ENCODE measurements at places on chromosomes 1 and 21.
A peak's percentile ranks its signal among the peaks of the same experiment; 100 is the strongest.

- DNase-seq: no peak
Observed at GRCh38 chr1:12302798-12303447, 73.1 kb downstream of the VPS13D start.

- DNase-seq: no peak
Observed at GRCh38 chr1:247407180-247407616, 8.8 kb upstream of the NLRP3 start.

DNA sequence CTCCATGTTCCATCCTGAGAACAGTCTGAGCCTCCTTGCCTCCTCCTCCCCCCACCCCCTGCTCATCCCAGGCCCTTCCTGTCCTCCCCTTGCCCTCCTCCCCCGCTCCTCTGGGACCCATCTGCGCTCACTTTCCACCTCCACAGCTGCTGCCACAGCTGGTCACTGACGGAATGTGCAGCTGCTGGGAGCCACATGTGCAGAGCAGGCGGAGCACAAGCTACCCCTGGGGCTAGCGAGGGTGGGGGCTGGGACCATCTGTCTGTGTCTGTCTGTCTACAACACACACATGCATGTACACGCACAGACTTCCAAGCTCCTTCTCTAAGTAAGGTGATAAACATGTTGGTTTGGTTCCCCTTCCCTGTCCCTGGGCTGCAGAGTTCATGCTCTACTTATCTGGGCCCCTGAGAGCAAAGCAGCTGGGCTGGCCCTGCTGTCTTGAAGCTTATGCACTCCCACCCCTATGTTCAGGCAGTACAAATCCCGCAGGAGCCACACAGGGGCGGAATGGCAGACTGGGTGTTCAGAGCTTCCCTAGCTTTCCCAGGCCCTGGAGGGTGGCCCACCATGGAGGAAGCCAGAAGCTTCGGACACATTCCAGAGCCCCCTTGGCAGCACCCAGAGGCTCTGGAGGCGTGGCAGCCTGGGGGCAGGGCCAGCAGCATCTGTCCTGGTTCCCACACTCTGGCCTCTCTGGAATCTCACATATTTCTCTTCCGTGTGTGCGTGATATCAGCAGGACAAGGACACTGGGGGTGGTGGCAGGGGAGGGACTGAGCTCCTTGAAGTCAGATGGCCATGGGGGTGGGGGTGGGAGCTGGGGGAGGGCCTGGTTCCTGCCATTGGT lies 7.0 kb upstream of the HEYL start:
- no peak for DNase-seq

- DNase-seq: no peak
Observed at GRCh38 chr21:25080141-25080540, 527.1 kb downstream of the MRPL39 start.

DNA sequence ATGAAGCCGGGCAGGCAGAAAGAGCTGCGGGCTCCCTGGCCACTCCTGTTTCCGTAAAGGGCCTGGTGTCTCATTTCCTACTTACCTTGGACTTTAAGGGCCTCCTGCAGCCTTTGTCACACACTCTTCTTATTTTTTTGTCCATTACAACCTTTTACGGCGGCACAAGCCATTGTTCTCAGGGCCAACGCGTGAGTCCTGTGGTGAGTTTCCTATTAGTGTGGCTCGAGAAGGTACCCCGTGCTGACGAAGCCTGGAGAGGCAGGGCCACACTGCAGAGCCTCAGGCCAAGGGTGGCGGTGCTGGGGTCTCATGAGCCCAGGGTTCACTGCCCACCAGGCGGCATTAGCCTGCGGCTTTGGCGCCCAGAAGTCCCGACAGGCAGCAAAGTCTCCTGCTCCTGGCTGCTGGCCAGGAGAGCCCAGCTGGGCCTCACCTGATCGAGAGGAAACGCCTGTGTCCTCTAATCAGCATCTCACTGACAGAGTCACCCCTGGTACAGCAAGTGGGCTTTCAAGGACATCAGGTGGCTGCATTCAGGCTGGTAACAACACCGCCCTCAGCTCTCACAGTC lies 62.0 kb downstream of the SIK1 start:
- no peak for DNase-seq

- no peak for DNase-seq
Observed at GRCh38 chr1:169523904-169524303, 38.2 kb upstream of the SLC19A2 start.

DNA sequence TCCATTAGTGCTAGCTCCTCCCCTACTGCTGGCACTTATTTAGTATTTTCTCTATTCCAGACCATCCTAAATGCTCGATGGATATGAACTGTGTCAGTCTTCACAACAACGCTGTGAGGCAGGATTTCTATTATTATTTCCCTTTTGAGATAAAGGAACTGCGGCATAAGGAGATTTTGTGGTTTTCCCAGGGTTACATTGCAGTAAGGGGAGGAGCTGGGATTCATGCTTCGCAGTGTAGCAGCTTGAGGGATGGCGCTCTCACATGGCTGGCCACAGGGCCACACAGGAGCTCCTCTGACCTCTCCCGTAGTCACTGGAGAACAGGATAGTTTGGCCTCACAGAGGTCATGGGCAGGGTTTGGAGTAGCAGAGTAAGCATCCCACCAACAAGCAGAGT lies 116.9 kb downstream of the BEND5 start:
- no peak for DNase-seq

DNA sequence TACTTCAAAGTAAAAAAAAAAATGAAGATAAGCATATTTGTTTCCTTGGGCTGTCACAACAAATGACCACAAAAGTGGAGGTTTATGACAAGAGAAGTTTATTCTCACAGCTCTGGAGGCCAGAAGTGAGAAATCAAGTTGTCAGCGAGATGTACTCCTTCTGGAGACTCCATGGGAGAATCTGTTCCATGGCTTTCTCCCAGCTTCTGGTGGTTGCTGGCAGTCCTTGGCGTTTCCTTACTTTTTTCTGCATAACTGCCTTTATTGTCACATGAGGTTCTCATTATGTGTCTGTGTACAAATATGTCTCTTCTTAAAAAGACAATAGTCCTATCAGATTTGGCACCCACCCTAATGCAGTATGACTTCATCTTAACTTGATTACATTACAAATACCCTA lies 398.3 kb downstream of the KCNT2 start:
- no peak for DNase-seq

DNA sequence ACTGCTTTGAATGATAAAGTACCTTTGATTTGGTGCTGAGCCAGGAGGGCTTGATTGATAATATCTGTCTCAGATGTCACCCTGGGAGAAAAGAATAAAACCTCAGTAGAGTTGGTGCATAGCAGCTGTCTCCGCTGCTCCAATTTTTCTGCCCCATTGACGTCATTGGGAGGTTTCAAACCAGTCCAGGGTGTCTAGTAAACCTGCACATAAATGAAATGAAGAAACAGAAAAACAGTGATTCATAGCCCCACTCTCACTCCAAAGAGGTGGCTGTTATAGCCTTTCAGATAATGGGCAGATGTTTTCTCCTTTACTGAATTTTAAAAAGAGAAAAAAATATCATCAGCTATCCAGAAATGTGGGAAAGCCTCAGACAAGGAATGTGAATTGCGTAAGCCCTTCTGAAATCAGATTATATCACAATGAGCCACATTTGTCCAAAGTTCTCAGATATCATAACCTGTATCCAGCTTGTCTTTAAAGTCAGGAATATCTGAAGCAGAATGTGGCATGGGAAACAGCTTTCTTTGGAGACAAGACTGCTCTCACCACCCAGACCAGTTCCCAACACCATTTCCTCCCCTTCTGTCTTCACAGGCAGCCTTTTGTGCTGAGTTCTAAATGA lies 351.3 kb upstream of the SGIP1 start:
- DNase-seq: no peak

DNA sequence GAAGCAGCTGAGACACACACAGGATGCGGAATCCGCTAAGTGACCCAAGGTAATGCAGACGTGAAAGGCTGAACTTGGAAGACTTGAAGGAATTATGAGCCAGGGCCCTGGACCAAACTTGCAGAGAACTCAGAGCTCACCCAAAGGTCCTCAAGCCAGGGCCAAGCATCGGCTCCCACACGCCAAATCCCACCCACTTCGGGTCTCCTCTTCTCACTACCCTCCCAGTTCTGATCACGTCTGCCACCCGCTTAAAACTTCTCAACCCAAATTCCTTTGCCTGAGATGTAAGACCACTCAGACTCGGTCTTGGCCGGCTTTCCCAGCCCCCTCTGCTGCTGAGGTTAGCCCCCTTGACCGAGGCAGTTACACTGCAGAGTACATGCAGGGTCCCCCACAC lies 130.1 kb downstream of the PSMG1 start:
- no peak for DNase-seq

DNA sequence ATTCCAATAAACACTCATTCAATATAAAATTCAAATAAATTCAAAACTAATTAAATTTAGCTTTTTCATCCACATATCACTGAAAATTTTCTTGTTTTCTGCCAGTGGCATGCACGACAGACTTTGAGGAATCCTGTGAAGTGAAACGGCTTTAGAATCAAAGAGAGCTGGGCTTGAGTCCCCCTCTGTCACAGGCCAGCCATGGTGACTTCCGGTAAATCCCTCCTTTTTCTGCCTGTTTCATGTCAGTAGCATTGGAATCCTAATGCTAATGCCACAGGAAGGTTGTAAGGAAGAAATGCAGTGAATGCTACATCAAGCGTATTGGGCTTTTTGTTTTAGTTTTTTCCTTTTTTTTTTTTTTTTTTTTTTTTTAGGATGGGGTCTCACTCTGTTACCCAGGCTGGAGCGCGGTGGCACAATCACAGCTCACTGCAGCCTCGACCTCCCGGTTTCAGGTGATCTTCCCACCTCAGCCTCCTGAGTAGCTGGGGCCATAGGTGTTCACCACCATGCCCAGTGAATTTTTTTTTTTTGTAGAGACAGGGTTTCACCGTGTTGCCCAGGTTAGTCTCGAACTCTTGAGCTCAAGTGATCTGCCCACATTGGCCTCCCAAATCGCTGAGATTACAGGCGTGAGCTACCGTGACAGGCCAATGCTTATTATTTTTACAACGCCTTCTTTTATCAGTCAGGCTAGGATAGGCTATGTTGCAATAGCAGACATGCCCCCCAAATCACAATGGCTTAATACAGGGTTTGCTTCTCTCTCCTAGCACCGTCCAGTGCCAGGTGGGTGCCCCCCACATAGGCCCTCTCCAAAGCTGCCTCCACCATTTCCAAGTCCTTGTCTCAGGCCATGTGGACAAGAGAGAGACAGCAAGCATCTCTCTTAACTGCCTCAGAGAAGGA lies 3.6 kb upstream of the MATN1 start:
- no peak for DNase-seq

DNA sequence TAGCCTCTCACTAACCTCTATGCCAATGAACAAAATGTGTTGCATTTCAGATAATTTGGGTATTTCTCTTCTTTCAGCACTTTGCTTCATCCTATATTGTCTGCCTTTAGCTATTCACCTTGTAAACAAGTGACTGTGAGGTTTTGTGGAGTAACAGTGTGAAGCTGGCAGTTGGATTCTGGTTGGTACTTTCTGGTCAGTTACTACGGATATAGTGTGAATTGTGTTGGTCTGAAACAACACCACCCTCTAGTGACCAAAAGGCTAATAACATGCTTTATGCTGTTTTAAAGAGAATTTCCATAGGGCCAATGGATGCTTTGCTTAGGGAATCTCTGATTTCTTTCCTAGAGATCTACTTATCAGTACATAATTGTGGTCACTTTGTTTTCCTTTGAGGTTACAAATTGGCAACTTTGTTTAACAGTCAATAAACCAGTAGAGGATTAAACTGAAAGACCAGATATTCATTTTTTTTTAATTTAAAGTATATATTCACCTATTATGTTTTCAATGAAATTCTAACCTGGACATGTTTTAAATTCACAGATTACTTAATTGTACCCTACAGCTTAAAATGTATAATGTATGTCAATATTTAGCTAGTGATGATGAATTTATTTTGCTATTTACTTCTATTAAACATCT lies 2.5 kb upstream of the PTGER3 start:
- DNase-seq: no peak

GRCh38 chr1:242639104-242639503 lies 114.6 kb upstream of the PLD5 start:
- DNase-seq: no peak

GRCh38 chr1:225845571-225846259 lies 35.8 kb downstream of the EPHX1 start:
- peak; percentile 89 for DNase-seq

GRCh38 chr1:21027805-21028204 lies 148.9 kb downstream of the EIF4G3 start:
- DNase-seq: no peak

DNA sequence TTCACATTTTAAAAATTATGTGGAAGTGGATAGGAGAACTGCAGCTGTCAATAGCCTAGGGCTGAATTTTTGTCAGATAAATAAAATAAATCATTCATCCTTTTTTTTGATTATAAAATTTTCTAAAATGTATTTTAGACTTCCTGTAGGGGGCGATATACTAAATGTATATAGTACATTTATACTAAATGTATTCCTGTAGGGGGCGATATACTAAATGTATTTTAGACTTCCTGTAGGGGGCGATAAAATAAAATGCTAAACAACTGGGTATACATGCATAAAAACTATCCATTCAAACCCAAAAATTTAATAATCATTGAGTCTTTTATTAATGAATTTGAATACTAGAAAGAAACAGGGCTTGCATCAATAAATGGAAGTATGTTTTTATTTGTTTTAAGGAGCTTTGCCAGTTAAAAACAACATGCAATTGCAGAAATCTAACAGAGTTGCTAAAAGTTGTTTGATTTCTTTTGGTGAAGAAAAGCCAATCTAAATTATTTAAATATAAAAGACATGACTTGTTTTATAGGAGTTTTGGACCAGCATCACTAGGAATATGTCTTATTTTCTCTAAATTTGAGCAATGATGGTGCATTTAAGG lies 31.4 kb downstream of the CLCA1 start:
- no peak for DNase-seq

DNA sequence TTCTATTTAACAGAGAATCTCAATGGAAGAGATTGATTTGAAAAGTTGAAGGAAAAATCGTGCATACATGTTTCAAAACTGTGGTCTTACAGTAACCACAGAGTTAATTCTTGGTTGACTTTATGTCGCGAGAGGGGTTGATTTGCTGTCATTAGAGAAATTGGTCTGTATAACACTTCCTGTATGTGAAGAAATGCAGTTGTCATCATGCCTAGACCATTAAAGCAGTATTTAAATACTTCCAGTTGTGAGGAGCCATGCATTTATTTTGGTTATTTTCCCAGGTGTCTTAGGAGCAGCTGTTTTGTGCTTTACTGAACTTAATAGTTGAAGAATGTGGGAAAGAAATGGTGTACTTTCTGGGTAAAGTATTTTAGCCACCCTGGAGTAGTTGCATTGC lies 76.2 kb downstream of the NFIA start:
- no peak for DNase-seq
